Vagina (tissue), 2 donors: ENCODE measurements at places on chromosomes 1 and 21.

DNA sequence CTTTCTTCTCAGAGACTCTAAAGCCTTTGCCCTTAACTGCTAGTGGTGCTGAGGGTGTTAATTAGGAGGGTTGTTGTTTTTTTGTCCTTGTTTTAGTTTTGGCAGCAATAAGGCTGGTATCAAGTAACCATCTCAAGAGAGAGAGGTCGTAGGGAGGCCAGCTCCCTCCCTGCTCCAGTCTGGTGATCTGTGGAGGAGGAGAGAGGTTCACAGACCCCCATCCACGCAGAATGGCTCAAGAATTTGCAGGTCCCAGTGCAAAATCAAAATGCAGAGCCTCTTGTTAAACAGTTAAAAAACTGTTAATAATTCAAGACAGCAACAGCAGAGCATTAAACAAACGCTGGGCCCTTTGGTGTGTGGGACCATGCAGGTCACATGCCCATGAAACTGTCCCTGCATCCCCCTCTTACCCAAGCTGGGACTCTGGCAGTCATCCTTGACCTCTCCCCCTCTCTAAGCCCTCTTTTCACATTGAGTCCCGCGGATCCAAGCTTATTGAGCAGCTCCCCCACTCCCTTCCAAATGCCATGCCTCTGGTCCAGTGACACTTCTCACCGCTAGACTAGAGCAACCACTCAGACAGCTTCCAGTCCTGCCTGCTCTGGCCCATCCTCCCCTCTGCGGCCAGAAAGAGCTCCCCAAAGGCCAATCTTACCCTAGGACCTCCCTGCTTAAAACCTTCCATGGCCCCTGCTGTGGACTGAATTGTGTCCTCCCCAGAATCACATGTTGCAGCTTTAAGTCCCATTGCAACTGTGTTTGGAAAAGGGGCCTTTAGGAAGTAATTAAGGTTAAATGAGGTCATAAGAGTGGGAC is 47.7 kb upstream of the RPL11 start:
- no peak for DNase-seq

DNA sequence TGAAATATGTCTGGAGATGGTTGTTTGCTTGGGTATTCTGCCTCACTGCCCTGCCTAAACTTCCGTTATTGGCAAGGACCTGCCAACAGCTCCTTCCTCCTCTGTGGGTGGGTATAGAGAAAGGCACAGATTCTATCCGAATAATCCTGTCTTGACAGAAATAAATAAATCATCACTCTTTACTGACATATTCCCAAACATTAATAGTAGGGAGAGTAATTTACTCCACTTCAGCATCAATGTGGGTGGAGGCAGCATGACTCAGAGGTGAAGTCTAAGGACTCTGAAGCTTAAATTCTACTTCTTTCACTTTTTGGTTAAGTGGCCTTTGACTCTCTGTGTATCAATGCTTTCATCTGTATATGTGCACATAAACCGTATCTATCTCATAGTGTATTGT is 2.9 kb downstream of the CD84 start:
- no peak for DNase-seq

DNA sequence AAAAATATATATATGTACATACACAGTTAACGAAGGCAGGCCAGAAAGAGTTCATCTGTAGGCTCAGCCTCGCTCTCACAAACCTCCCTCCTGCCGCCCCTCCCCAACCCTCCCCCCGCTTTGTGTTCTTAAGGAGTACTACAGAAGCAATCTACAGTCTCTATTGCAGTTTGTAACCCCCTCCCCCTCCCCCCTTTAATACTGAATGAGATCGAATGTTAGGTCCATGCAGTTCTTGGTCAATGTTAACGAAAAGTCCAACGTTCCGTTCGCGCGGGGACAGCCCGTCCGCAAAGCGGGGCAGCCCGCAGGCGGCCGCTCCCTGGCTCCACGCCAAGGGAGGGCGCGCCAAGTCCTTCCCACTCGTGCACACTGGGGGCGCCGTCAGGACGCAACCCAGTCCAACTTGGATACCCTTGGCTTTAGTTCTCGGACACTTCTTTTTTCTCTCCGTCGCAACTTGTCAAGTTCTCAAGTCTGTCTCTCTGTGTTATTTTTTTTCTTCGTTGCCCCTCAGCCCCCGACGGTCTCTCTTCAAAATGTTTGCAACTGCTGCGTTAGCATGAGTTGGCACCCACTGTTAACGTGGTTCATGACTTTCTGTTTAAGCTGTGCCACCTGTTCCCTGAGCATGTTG is 2.2 kb downstream of the JUN start:
- DNase-seq, result no peak

DNA sequence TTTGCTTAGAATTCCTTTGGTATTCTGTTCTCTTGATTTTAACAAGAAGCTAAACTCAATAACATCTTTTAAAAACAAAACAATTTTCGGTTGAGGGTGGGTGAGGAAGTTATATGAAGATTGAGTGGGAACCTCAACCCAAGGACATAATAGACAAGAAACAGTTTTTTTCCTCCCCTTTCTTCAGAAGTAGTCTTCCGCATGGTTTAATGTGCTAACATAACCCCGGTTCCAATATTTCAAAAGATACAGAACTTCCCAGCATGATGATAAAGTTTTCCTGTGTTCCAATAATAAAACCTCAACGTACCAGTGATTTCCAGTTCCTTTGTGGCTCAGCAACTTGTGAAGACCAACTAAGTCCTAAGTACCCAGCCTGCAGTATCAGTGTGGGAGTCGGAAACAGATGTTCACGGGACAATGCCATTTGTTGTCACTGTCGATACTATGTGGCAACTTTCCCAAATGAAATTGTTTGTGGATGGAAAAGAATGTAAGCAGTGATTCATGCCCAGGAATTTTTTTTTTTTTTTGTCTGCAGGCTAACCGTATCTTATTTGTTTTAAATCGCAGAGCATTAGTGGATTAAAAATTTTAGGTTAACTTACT is 48.5 kb downstream of the NR5A2 start:
- no peak for DNase-seq

- DNase-seq, result no peak
These were observed 4.7 kb downstream of the FOXO6 start for GRCh38 chr1:41365772-41366454.

DNA sequence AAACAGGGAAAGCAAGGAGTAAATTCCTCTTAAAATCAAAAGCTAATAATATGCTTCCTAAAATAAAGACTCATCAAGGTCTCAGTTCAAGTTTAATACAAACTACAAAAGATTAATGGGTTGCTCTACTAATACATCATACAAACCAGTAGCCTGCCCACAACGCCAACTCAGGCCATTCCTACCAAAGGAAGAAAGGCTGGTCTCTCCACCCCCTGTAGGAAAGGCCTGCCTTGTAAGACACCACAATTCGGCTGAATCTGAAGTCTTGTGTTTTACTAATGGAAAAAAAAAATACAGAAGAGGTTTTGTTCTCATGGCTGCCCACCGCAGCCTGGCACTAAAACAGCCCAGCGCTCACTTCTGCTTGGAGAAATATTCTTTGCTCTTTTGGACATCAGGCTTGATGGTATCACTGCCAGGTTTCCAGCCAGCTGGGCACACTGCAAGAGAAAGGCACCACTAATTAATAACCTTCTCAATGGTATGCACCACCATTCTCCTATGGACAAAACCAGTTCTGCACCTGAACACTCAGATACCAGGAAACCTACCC is 10.6 kb downstream of the PRDX1 start:
- DNase-seq, result no peak

- no peak for DNase-seq
These were observed 299.8 kb downstream of the DISC1 start for GRCh38 chr1:231926340-231926739.

GRCh38 chr1:167081594-167082156 is 8.5 kb downstream of the GPA33 start:
- DNase-seq, result no peak

DNA sequence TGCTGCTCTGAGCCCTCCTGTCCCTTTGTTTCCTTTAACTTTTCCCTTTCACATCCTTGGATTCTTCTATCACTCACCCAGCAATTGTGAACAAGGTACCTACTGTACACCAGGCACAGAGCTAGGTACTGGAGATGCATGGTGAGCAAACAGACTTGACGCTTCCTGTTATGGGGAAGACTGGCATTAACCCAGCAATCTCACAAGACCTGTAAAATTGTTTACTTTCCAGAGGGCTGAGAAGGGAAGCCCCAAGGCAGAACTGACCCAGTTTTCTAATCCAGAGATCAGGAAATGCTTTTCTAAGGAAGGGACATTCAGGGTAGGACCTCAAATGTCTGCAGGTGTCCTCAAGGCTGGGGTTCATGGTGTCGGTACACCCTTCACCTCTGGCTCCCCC is 171.6 kb upstream of the KAZN start:
- DNase-seq, result no peak

DNA sequence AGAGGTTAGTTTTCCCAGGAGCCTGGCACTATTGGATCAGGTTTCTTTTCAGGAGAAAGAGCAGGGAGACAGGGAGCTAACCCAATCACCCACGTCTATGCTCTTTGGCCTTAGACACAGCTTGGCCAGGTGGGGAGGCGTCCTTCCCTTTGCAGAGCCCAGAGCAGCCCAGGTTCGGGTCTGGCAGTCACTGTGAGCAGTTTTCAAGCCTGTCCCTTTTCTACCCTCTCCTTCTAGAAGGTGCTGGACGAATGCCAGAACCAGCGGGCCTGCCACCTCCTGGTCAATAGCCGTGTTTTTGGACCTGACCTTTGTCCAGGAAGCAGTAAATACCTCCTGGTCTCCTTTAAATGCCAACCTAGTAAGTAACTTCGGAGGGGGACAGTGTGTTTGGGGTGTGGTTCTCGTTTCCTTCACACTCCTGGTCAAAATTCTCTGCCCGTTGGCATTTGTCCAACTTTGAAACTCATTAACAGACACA is 44.9 kb downstream of the EVA1C start:
- DNase-seq, result no peak

- DNase-seq, result no peak
These were observed 2.3 kb upstream of the NRAS start for GRCh38 chr1:114718661-114719423.

GRCh38 chr1:12104417-12104816 is 41.3 kb downstream of the TNFRSF8 start:
- no peak for DNase-seq

DNA sequence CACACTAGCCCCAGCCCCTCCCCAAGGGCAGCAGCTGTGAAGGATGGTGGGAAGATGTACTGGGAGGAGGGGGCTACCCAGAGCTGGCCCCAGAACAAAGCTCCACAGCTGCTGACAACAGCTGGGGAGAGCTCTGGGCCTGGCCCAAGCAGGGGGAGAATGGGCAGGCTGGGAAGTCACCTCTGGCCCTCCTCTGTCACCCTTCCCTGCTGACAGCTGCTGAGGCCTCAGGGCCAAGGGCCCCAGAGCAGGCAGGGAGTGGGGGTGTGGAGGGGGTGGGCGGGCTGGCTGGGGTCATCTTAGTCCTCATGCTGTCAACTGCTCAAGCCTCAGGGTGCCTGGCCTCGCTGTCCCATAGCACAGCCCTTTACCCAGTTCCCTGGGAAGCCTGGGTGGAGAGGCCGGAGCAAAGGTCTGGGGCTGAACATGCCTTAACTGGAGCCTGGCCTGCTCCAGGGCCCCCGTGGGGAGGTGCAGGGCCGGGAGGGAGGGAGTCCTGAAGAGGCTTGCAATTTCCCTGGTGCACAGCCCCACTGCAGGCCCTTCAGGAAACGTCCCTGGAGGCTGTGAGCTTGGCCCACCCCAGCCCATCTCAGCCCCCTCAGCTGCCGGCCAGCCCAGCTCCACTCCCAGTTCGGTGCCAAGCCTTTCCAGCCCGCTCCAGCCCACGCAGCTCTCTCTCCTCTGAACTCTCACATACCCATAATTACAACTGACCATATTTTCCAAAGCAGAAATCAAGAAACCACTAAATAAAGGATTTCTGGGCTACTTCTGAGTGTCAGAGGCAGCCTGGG is 25.7 kb downstream of the HSPG2 start:
- DNase-seq, result no peak

DNA sequence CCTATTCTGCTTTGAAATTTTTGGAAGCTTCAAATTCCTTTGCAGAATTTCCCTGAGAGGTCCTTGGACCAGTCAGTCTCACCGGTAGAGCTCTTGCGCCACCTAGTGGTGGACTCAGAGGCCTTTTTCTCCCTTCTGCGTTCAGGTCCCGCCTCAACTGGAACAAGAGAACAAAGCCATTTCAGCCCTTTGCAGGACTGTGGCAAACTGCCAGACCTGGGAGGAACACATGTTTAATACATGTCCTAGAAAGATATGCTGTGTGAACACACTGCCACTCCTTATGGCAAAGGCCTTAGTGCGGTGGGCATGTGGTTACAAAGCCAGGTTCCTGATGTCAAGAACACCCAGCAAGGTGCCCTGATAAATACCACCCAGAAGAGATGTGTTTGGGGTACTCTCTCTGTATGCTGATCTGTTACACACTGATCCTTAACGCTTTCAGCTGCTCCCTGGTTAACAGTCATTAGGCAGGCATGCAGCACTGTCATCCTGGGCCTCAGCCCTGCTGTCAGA is 82.2 kb upstream of the SSX2IP start:
- no peak for DNase-seq

DNA sequence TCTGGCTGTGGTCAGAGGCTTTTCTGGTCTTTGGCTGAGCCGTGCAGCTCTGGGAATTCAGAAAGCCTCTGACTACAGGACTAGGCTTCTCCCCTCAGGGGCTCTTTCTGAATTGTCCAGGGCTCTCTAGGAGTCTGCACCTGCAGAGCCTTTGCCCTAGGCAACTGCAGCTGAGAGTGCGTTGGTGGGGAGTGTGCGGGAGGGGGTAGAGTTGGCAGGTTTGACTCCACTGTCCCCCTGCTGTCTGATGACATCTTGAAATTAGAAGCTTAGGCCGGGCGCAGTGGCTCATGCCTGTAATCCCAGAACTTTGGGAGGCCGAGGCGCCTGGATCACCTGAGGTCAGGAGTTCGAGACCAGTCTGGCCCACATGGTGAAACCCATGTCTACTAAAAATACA is 32.9 kb downstream of the KIAA1614 start:
- DNase-seq, result no peak

- DNase-seq, result no peak
These were observed 29.6 kb downstream of the SIM2 start for GRCh38 chr21:36728371-36729111.

DNA sequence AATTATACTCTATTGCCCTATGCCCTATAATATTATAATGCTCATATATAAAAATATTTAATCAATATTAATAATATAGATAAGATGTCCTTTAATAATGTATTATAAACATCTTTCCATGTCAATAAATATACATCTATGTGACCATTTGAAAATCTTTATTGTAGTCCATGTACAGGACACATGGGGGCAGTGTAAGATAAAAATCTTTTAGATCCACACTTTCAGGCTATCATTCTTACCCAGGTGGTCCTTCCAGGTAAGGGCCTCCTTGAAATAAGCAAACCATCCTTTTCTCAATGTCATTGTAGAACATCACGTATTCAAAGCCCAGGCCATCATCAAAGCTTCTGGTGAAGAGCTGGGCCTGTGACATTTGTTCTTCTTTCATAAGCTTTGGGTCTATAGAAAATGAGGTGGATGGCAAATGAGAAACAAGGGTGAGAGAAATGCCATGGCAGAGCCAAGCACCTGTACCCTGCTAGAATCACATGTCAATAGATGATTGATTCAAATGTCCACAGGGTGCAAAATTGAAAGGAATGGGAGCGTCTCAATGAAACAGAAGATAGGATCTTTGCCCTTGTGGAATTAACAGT is 20.2 kb downstream of the THEM4 start:
- DNase-seq, result no peak
